Activated T-helper 1 cell treated with anti-CD3 and anti-CD28 coated beads, Interleukin-12 subunit alpha, Interleukin-12 subunit beta, Interleukin-2, Interleukin-4 antibody, amounts not matched to agents 30 ng/mL and 10 ng/mL and 1 ng/mL, durations not matched to agents 14 hours and 24 hours and 36 hours (primary cell): ENCODE measurements at places on chromosomes 6 and 20.

- H3K27me3 ChIP-seq, result peaks cover 3% of the 10 kb centered on the region
- H3K4me1 ChIP-seq, result peaks cover 51% of the 10 kb centered on the region
- H3K4me3 ChIP-seq, result no peak overlapping the region
- DNase-seq, result no peak
- H3K36me3 ChIP-seq, result peaks cover 10% of the 10 kb centered on the region
- no peak overlapping the region for H3K27ac ChIP-seq
These were observed 189.0 kb downstream of the LRFN2 start for GRCh38 chr6:40398034-40398691.

DNA sequence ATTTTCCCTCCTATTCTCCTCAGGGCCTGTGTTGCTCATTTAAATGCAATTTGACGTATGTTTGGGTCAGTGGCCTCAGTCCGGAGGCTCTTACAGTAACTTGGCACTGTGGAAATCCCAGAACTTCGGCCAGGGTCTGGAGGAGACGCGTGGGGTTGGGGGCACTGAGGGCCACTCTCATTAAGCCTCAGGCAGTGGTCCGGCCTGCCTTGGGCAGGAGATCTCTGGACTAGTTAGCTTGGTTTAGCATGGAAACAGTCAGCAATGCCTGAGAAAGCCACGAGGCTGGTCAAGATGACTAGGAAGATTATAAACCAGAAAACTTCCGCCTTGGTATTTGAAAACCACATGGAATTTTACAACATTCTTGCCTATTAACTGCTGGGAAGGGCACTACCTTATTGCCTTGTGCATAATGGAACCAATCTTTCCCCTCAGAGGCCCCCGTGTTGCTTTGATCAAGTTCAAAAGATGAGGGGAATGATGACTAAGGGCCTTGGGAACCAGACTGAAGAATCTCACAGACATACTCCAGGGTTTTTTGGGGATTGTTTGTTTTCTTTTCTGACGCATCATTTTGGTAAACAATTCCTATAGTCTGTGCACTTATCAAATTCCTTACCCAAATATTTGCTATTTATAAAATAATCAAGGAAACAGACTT lies 206.0 kb upstream of the PREP start:
- H3K36me3 ChIP-seq, result peaks cover 9% of the 10 kb centered on the region
- H3K4me3 ChIP-seq, result no peak overlapping the region
- H3K27me3 ChIP-seq, result peaks cover 8% of the 10 kb centered on the region
- DNase-seq, result no peak
- H3K27ac ChIP-seq, result no peak overlapping the region

GRCh38 chr6:53440336-53440945 lies 91.7 kb upstream of the ELOVL5 start:
- H3K4me3 ChIP-seq, result no peak overlapping the region
- H3K27me3 ChIP-seq, result peaks cover 9% of the 10 kb centered on the region
- DNase-seq, result no peak
- peaks cover 25% of the 10 kb centered on the region for H3K4me1 ChIP-seq

DNA sequence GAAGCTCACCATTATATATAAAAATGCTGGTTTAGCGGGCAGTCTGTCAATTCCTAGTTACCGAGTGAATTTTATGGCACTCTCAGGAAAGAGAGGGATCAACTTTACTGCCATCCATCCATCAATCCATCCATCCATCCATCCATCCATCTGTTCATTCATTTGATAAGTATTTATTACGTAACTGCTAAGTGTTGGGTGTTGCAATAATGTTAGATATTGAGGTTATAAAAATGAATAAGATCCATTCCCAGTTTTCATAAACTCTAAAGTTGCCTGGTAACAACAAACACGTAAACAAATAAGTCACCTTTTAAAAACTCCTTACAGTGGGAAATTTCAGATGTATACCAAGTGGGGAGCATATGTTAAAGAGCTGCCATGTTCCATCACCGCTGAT lies 36.8 kb downstream of the SASH1 start:
- H3K27me3 ChIP-seq, result no peaks in the 10 kb centered on the region
- H3K36me3 ChIP-seq, result no peaks in the 10 kb centered on the region
- no peak for DNase-seq
- H3K4me1 ChIP-seq, result no peaks in the 10 kb centered on the region

DNA sequence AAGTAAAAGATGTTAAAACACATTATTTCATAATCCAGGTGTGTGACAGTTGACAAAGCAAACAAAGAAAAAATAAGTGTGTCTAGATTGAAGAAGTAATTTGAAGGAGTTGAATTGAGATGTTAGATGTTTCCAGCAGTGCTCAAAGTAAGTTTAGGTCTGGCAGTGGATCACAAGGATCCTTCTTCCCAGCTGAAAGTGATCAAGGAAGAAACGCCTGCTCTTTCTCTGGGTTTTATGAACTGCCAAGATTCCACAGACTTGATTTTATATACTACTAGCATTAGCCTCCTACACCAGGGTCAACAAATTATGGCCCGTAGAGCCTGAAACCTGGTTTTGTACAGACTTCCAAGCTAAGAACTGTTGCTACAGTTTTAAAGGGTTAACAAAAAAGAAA lies 30.3 kb downstream of the STX7 start:
- H3K4me3 ChIP-seq, result no peak overlapping the region
- DNase-seq, result no peak
- H3K4me1 ChIP-seq, result no peaks in the 10 kb centered on the region
- H3K27ac ChIP-seq, result no peak overlapping the region
- no peaks in the 10 kb centered on the region for H3K27me3 ChIP-seq
- H3K36me3 ChIP-seq, result no peaks in the 10 kb centered on the region

GRCh38 chr6:166614589-166614988 lies 12.5 kb downstream of the RPS6KA2 start:
- H3K4me1 ChIP-seq, result no peaks in the 10 kb centered on the region
- no peaks in the 10 kb centered on the region for H3K27me3 ChIP-seq
- no peak overlapping the region for H3K4me3 ChIP-seq
- H3K36me3 ChIP-seq, result no peaks in the 10 kb centered on the region

DNA sequence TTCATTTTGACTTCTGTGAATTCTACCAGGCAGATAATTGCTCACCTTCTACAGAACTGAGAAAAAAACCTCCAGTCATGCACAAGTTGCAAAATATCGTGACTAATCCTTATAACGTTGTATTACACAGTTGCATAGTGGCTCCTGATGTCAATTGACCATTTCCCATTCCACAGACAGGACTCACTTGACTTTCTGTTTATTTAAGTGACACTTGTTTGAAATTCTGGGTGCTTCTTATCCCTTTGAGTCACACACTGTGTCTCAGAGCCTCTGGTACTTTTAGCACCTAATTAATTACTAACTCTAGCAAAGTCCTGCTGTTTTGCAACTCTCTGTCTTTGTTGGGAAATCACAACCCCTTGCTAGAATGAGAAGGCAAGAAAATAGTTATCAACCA lies 16.2 kb upstream of the RSPO3 start:
- H3K27ac ChIP-seq, result no peak overlapping the region
- H3K4me1 ChIP-seq, result no peaks in the 10 kb centered on the region
- DNase-seq, result no peak

GRCh38 chr6:113352029-113352801 lies 504.9 kb upstream of the MARCKS start:
- H3K4me3 ChIP-seq, result no peak overlapping the region
- no peaks in the 10 kb centered on the region for H3K27me3 ChIP-seq
- no peaks in the 10 kb centered on the region for H3K36me3 ChIP-seq
- no peak overlapping the region for H3K27ac ChIP-seq
- no peaks in the 10 kb centered on the region for H3K4me1 ChIP-seq
- no peak for DNase-seq

GRCh38 chr6:24777227-24777626 lies 2.5 kb downstream of the GMNN start:
- H3K4me1 ChIP-seq, result peaks cover 52% of the 10 kb centered on the region
- no peaks in the 10 kb centered on the region for H3K27me3 ChIP-seq
- DNase-seq, result no peak

GRCh38 chr6:108336971-108337370 lies 42.1 kb downstream of the AFG1L start:
- H3K4me1 ChIP-seq, result no peaks in the 10 kb centered on the region
- H3K36me3 ChIP-seq, result peaks cover 3% of the 10 kb centered on the region

DNA sequence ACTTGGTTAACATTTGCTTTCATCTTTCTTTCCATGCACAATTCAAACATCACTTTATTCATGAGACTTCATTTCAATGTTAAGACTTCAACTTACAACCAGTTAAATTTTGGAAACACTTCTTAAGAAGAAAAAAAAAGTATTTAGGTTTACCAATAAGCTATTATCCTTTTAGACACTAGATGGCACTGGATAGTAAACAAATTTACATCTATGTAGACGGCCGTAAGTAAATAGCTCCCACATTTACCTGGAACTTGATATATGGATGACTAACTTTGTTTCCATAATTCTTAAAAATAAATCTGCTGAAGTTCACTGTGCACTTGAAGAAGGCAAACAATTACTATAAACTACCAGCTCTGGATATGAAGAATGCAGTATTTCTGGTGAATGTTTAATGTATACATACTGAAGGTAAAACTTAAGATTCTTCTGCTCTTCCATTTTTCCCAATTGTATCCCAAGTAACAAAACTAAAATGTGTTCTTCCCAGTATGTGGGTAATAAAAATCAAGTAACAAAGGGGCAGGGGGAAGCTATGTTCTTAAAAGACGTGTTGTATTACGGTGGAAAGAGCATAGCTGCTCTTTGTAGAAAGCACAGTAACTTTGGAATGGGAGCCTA lies 130.6 kb upstream of the C6orf118 start:
- no peak overlapping the region for H3K27ac ChIP-seq
- DNase-seq, result no peak
- H3K27me3 ChIP-seq, result peaks cover 5% of the 10 kb centered on the region
- no peaks in the 10 kb centered on the region for H3K4me1 ChIP-seq

DNA sequence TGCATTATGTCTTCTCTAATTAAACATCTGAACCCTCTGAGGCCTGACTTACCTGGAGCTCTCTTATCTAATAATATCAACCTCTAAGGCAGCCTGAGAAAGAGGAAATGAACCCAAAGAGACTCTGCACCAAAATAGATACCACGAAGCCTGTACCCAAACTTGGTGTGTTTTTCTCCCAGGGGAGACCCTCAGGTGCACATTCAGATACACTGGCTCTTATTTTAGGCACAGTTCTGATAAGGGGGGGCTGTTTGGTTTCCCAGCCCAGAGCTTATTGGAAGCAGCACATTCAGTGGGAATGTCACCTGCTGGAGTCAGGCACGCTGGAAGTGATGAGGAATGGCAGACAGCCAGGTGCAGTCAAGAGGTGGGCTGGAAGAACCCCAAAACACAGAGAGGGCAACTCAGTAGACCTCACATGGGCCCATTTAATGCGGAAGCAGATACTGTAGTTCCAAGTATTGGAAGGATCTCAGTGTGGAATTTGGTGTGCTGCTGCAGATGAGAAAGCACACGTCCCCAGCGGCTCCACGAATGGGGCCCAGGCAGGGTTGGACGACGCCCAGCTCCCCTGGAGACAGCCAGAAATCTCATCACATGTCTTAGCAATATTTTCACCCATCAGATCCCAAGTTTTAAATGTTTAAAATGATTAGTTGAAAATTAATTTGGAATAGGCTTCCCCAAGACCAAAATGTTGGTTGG lies 9.7 kb upstream of the CCR6 start:
- no peak overlapping the region for H3K4me3 ChIP-seq
- no peaks in the 10 kb centered on the region for H3K4me1 ChIP-seq
- no peak overlapping the region for H3K27ac ChIP-seq
- no peak for DNase-seq

- no peak overlapping the region for H3K27ac ChIP-seq
- no peak for DNase-seq
- H3K4me3 ChIP-seq, result no peak overlapping the region
- no peaks in the 10 kb centered on the region for H3K36me3 ChIP-seq
- H3K27me3 ChIP-seq, result no peaks in the 10 kb centered on the region
- H3K4me1 ChIP-seq, result no peaks in the 10 kb centered on the region
These were observed 51.4 kb upstream of the JARID2 start for GRCh38 chr6:15194453-15194852.

DNA sequence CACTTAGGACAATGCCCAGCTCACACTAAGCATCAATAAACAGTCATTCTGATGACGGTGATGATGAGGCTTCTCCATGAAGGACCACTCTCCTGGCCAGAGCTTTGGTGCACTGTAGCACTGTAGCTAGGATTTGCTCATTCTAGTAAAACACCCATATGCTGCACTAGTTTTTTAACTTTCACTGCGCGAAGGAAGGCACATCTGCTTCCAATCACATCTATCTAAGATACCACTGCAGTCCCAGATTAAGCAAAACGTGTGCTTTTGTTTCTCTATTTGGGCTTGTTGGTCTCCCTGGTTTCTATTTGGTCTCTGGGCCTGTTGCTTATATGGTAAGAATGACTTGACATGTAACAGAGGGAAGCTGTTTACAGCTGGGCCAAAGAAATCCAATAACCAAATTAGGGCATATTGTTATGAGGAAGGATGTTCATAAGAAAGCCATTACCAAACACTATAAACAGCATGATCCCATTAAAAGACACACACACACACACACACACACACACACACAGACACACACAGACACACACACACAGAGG lies 62.4 kb downstream of the FAM229B start:
- H3K4me3 ChIP-seq, result no peak overlapping the region
- H3K4me1 ChIP-seq, result peaks cover 17% of the 10 kb centered on the region
- H3K36me3 ChIP-seq, result no peaks in the 10 kb centered on the region
- H3K27me3 ChIP-seq, result peaks cover 5% of the 10 kb centered on the region
- H3K27ac ChIP-seq, result no peak overlapping the region

DNA sequence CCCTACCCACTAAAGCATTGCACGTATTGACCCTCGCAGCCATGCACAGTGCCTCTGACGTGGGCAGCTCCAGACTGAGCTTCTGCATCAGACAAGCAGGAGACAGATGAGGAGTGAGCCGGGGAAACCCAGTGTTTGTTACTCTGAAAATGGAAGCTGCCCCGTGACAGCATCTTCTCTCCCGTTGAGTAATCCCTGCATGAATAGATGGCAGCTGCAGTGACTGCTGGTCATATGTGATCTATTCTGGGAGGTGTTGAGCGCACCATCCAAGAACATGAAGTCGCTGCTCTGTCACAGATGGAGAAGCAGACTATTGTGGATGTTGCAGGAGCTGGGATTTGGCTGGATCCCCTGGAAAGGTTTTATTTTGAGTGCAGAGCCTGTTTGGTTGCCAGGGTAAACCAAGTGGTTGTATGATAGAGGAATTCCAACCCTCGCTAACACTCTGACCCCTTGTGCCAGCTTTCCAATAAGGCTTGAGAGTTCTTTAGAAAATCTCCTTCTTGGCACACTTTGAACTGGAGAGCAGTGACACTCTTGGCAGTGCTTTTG lies 242.2 kb downstream of the NRN1 start:
- peaks cover 4% of the 10 kb centered on the region for H3K36me3 ChIP-seq
- H3K4me3 ChIP-seq, result no peak overlapping the region
- no peaks in the 10 kb centered on the region for H3K4me1 ChIP-seq
- H3K27me3 ChIP-seq, result no peaks in the 10 kb centered on the region
- H3K27ac ChIP-seq, result no peak overlapping the region
- DNase-seq, result no peak

DNA sequence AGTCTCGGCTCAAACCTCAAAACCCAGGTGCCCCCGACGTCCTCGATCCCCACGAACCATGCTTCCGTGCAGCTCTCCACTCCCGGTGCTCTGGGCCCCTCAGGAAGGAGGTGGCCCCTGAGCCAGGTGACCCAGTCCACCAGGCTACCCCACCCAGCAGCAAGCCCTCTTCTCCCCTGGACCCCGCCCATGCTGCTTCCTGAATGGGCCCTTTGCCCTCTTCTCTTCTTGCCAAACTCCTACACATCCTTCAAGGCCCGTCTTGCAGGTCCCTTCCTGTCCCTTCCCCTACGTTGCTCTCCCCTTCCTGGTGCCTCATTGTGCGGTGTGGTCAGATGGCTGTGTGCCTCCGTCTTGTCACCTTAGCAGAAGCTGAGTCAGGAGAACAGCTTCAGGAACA lies 3.4 kb upstream of the GATA5 start:
- H3K4me1 ChIP-seq, result no peaks in the 10 kb centered on the region
- H3K36me3 ChIP-seq, result no peaks in the 10 kb centered on the region
- H3K27me3 ChIP-seq, result peaks cover 48% of the 10 kb centered on the region

GRCh38 chr6:157622427-157622826 lies 200.6 kb upstream of the SNX9 start:
- H3K4me3 ChIP-seq, result no peak overlapping the region
- no peak overlapping the region for H3K27ac ChIP-seq
- DNase-seq, result no peak
